ENCODE measurements at places on chromosomes 1 and 21.

GRCh38 chr1:112934577-112934976 is 21.4 kb downstream of the SLC16A1 start:
- peak; percentile 60 for DNase-seq

- DNase-seq, result no peak
These were observed 58.6 kb upstream of the NTPCR start for GRCh38 chr1:232891656-232892317.

DNA sequence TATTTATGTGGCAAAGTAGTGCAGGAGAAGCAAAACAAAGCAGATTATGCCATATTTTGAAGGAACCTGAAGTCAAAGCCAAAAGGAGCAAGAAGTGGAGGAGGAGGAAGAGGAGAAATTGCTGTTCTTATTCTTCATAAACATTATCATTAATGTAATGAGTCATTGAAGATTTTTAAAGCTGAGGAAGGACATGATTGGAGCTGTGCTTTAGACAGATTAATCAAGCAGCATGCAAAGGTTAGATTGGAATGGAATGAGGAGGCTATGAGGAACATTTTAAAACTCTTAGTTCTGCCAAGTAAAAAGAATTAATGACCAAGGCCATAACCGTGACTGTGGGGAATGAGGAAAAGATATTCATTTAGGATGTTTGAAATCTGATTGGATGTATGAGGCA is 33.0 kb upstream of the HSD17B7 start:
- DNase-seq, result no peak

- no peak for DNase-seq
These were observed 5.4 kb downstream of the NES start for GRCh38 chr1:156671804-156672203.

GRCh38 chr1:151447696-151448095 is 11.6 kb downstream of the POGZ start:
- no peak for DNase-seq

DNA sequence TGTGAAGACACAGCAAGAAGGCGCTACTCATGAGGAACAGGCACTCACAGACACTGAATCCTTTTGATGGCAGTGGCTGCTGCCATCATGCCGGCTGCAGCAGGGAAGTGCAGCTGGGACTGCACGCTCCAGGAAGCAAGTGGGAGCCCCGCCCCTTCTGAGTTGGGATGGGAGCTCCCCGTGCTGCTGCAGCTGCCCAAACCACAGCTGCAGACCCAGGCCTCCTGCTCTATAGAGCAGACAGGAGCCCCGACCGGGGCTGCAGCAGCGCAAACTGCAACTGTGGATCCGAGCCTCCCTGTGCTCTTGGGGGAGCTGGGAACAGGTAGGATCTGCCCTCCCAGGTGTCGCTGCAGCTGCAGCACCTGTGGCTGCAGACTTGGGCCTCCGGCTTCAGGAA is 65.2 kb upstream of the MARK1 start:
- peak; percentile 65 for DNase-seq

- no peak for DNase-seq
These were observed 75.4 kb downstream of the MDM4 start for GRCh38 chr1:204591473-204592090.

- no peak for DNase-seq
These were observed 10.3 kb downstream of the NBL1 start for GRCh38 chr1:19654386-19654785.

- peak; percentile 32 for DNase-seq
These were observed 124.1 kb downstream of the DPYD start for GRCh38 chr1:97796711-97797110.

DNA sequence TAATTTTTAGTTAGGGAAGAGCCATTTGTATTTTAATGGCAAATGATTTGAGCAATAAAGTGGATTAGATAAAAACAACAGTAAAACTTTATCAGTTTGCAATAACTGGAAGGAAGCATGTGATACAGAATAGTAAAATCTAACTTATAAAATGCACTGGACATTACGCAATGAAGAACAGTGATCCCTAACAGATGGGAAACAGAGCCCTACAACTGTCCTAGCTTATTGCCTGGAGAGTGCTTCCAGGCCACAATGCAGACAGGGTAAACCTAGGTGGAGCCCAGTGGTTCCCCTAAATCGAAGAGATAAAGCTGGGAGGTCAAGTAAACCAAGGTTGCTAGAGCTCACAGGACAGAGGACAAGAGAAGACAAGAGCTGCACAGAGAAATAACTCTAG is 7.0 kb downstream of the OMA1 start:
- DNase-seq, result no peak

GRCh38 chr1:76471536-76471935 is 395.7 kb upstream of the ST6GALNAC5 start:
- no peak for DNase-seq

All from muscle of leg (tissue), 16 donors.